ENCODE measurements at places on chromosomes 16 and 17.
A peak's percentile ranks its signal among the peaks of the same experiment; 100 is the strongest.

DNA sequence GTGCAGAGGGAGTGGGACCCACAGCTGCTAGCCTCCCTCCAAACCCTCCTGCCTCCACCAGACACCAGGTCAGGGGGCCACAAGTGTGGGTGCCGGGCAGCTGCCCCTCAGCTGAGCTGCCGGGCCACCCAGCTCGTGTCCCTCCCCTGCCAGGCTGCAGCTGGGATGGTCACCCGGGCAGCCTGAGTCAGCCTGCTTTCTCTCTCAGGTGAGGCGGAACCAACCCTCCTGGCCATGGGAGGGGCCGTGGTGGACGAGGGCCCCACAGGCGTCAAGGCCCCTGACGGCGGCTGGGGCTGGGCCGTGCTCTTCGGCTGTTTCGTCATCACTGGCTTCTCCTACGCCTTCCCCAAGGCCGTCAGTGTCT is 6.9 kb downstream of the SLC16A3 start:
- DNase-seq: no peak

GRCh38 chr17:44707755-44708400 is 587 bp upstream of the DBF4B start:
- no peak for DNase-seq

- no peak for DNase-seq
These were observed 103.5 kb upstream of the TNRC6C start for GRCh38 chr17:77854759-77855745.

- DNase-seq: no peak
These were observed 2.9 kb downstream of the XPO6 start for GRCh38 chr16:28208824-28209223.

- no peak for DNase-seq
These were observed 23.6 kb upstream of the YWHAE start for GRCh38 chr17:1423456-1424135.

GRCh38 chr17:47615766-47616424 is 33.8 kb upstream of the KPNB1 start:
- peak; percentile 43 for DNase-seq

- DNase-seq: no peak
These were observed 6.0 kb downstream of the NXPH3 start for GRCh38 chr17:49581648-49581998.

GRCh38 chr17:50239937-50240336 is 34.3 kb upstream of the TMEM92 start:
- DNase-seq: no peak

GRCh38 chr16:74931445-74931844 is 53.5 kb downstream of the WDR59 start:
- no peak for DNase-seq

GRCh38 chr17:68381076-68381900 is 76.0 kb downstream of the WIPI1 start:
- peak; percentile 84 for DNase-seq

All from renal pelvis (tissue), 12 donors.